NCI-H2029 (cell line): ENCODE measurements at places on chromosomes 2 and 18.

- DNase-seq = no peak
These were observed 68.2 kb downstream of the TMEM17 start for GRCh38 chr2:62437785-62438184.

- no peak for DNase-seq
These were observed 4.9 kb upstream of the TMEM200C start for GRCh38 chr18:5900262-5900661.

GRCh38 chr18:46474487-46475389, 182.3 kb downstream of the LOXHD1 start:
- DNase-seq = peak; percentile 62

DNA sequence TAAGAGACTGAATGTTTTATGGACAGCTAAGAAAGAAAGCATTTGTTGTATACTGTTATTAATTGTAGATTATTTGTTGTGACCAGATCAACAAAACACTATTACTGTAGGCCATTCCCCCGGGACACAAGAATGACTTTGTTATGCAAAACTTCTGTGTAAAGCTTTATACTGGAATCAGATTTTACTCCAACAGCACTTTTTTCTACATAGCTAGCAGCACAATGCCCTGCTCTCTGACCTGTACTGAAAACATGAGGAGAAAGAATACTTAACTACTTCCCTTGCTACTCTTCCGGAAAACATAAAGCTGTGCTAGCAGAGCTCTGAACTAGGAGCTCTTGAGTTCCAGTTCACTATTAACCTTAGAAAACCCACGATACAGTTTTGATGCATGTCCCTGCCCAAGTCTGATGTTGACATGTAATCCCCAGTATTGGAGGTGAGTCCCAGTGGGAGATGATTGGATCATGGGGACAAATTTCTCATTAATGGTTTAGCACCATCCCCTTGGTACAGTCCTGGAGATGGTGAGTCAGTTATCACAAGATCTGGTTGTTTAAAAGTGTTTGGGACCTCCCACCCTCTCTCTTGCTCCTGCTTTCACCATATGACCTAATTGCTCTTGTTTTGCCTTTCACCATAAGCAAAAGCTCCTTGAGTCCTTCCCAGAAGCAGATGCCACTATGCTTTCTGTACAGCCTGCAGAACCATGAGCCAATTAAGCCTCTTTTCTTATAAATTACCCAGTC, 601.1 kb upstream of the PIK3C3 start:
- DNase-seq = no peak

- DNase-seq = no peak
These were observed 212.0 kb upstream of the MGAT5 start for GRCh38 chr2:134041877-134042276.

DNA sequence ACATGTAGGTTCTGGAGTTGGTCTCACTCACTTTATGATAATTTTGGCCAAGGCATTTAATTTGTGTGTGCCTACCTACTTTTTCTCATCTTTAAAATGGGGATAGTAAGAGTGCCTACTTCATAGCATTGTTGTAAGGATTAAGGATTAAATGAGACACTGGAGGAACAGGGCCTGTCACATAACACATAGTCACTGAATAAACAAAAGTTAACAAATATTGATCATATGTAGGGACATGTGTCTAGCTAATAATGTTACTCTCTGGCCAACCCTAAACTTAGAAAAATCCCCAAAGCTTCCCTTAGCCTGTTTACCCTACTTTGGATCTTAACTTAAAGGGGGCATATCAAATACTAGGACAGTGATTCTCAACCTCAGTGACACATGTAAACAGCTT, 169.9 kb downstream of the MYO1B start:
- DNase-seq = no peak

DNA sequence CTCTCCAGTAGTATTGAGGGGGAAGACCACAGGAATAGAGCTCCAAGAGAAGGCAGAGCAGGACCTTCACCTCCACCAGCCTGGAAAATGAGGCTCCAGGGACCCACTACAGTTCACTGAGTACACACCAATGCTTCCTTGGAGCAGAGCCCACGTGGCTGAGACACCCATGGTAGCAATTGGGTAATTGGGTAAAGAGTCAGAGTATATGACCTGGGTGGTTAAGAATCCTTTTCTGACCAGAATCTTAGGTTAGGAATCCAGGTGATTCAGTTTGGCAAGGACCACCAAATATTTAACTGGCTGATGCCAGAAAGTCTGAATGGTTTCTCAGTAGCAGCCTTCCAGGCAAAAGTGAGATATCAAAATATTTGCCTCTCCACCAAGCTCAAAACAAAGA, 107.7 kb downstream of the MDH1 start:
- no peak for DNase-seq

- DNase-seq = peak; percentile 3
These were observed 329.3 kb downstream of the C1D start for GRCh38 chr2:67733517-67733916.

- DNase-seq = no peak
These were observed 287.2 kb upstream of the FN1 start for GRCh38 chr2:215722986-215723630.
